Skeletal muscle cell (primary cell): ENCODE measurements at places on chromosomes 7 and 10.

DNA sequence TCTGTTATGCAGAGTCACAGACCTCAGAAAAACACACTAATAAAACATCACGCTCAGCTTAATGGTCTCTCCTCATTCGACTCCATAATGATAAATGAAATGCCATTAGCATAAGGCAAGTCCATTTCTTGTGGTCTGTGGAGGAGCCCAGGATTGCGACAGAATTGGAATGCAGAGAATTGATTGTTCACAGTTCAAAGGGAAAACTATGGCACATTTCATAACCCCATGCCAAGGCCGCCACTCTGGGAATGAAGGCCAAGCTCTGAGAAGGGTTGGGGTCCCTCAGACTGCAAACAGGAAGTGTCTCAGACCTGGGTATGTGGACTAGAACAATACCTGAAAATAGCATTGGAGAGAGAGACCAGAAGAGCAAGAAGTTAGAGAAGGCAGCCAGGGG lies 398.9 kb downstream of the ADRA2A start:
- DNase-seq: no peak

- DNase-seq: peak; percentile 68
Measured at GRCh38 chr7:43491984-43492383, 90.9 kb upstream of the STK17A start.

DNA sequence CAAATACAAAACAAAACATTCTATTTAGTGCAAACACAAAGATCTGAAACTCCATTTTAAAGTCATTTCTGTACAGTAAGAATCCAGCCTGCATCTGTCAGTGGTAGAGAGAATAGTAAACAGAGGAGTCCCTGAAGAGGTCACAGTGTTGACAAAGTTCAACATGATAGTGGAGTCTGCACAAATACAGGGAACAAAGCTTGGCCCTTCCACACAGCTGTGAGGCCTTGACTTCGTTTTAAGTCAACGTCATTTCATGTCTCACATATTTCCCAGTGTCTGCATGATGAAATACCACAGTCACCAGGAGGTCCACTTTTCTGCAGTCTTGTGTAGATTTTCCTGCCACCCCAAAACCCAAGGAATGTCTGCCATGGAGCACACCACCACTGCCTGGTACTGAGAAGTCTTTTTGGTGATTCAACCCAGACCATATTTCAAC lies 33.0 kb downstream of the CYP26A1 start:
- DNase-seq: no peak

GRCh38 chr10:28719789-28720436 lies 42.6 kb downstream of the BAMBI start:
- DNase-seq: no peak

DNA sequence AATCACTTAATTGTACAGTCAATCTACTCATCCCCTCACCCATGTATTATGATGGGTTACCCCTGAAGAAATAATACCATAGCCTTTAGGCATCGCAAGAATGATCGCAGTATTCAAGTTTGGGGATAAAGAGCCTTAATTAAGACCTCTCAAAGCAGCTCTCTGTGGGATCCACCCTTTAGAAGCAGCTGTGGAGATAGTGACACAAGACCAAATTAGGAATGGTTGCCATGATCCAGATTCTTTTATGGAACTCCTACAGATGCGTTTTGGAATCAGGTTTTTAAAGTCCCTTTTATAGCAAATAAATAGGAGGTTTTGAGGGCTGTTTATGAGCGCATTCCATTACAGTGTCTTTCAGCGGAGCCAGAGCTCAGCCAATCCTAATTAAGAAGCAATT lies 12.2 kb downstream of the TES start:
- no peak for DNase-seq

- no peak for DNase-seq
Measured at GRCh38 chr10:96656198-96656577, 64.1 kb downstream of the PIK3AP1 start.

DNA sequence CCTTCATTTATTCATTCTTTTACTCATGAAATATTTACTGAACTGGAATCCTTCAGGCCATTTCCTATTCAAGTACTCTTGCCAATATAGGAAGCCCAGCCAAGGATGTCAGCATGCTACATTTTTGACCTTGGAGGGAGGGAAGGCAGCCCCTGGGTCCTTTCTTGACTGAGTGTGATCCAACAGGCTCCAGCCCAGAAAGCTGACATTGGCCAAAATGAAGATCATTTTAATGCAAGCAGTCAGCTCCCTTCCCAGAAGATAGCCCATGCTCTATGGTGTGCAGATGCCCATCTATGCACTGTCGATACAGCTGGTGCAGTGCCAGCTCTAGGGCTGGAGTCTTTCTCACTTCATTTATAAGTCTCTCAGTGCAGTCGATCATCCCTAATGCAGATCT lies 646.0 kb downstream of the KCNMA1 start:
- no peak for DNase-seq

- DNase-seq: no peak
Measured at GRCh38 chr10:104281694-104282093, 12.7 kb downstream of the GSTO2 start.

- no peak for DNase-seq
Measured at GRCh38 chr7:142717453-142717852, 31.8 kb upstream of the PRSS1 start.

GRCh38 chr10:85851325-85851724 lies 515.3 kb downstream of the GRID1 start:
- peak; percentile 19 for DNase-seq

DNA sequence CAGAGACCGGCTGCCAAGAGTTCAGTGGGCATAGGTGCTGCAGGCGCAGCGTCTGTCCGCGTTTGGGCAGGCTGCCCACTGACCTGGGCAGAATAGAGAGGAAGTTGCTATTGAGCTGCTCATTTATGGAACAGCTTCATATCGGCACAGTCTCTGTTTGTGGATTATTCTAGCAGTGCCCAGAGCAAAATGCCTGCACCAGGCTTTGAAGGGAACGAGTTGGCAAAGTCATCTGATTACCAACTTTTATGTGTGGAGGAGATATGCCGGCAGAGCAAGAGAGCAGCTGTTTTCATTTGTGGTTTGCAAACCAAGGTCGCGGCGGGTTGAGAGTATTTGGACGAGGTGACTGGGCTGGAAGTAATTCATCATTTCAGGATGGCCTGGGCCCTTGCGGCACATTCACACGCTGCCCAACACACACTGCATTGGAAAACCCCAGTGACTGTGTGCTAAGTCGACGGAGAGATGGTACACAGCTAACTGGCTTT lies 228.5 kb downstream of the TCERG1L start:
- DNase-seq: no peak

DNA sequence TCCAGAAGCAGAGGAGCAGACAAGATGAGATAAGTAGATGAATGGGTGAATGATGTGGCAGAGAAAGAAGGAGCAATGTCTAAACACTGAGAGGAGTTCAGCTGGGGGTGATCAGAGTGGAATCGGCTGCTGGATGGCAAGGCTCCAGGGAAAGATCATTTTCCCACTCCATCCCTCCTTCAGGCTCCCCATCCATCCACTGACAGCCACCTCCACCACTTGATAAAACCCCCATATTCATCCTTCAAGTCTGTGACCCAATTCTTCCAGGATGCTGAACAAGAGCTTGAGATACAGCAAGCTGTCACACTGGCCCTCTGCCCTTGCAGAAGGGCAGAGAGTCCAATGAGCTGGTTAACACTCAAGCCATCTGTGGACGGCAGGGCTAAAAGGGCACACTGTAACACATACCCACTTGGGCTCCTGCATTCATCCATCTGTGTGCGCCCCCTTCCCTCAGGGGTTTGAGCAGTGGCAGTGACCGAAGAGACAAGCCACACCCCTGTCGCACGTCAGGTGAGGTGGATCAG lies 30.8 kb upstream of the CACNB2 start:
- DNase-seq: no peak

GRCh38 chr10:131841131-131841660 lies 59.6 kb upstream of the PPP2R2D start:
- DNase-seq: no peak

DNA sequence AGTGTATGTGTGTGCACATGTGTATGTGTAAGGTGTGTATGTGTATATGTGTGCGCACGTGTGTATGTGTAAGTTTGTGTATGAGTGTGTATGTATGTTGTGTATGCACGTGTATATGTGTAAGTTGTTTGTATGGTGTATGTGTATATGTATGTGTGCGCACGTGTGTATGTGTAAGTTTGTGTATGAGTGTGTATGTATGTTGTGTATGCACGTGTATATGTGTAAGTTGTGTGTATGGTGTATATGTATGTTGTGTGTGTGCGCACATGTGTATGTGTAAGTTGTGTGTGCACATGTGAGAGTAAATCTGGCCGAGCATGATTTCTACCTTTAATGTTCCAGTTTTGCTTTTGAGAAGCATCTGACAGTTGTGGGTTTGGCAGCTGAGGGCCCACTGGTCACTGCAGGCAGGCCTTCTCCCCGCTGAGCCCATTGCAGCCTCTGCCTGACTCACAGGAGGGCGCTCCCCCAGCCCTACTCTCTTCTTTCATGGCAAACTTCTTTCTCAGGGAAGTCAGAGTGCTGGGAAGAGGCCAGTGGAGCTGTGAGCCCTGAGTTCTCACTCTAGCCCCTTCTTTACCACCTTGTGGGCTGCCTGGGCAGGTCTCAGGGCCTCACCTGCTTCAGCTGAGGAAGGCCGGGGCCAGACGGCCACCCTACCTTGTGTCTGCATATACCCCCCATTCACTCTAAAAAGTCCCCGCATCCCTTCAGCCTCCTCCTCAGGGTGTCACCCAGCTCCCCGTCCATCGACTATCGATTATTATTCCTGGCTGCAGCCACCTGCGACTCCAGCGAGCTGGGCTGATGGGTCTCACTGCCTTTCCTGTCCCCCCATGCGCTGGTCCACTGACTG lies 11.2 kb downstream of the WDR86 start:
- no peak for DNase-seq

DNA sequence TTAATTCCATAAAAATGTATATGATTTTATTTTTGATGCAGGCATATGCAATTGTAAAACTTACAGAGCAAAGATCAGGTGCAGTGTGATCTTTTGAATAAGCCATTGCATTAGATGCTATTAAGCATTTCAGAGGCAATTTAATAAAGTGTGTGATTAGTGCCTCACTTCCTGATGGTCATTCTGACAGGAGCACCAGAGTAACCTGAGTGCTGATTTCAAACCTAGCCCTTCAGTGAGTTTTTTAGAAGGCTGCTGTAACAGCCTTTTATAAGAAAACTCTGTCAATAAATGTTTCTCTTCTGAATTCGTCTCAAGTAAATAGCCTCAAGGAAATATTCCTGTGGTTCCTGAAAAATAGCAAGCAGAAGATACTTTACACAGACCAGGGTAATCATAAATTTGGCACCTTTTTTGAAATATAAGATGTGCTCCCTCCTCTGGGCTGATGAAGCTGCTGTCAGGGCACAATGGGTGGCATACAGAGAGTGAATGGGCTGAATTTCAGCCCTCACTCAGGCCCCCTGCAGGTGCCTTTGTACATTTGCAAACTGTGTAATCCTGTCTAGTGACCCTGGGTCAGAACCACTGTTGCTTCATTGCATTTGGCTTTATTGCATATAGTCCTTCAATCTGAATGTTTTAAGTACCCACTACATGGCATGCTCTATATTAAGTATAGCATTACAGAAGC lies 193.7 kb upstream of the CSTF2T start:
- no peak for DNase-seq

GRCh38 chr7:26743205-26743604 lies 121.2 kb downstream of the SKAP2 start:
- DNase-seq: no peak

DNA sequence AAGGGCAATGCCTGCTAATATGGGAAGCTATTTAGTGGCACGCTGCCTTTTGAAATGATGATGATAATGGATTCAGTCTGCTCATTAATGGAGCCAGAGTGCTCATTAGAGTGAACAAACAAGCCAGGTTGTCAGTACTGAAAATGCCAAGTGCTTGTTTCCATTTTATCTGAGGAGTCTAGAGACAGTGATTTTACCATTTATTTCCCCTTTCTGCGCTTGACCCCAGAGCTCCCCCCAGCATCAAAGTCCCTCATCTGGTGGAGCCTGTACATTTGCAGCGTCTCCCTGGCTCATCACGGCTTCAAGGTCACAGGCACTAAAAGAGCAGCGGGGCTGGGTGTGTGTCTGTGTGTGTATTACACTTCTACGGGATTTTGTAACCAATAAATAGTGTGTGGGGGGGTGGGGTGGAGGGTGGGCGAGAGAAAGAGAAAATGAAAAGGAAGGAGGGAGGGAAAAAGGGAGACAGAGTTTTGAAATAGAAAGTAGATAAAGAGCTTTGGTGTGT lies 553.8 kb downstream of the TFEC start:
- DNase-seq: no peak

DNA sequence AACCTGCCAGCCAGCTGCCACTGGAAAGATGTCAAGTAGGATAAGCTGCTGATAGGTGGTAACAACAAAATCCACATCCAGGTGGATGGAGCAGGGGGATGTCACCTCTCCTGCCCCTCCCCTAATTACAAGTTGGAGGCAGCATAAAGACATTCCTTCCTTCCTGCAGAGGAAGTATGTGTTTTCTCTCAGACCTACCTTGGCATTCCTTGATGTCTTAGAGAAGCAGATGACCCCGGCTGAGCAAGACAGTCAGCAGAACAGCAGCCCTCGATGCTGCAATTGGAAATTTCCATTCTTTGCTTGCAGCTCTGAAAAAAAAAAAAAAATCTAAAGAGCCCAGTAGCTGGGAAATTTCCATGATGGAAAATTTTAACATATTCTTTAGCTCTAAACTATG lies 137.5 kb upstream of the MKLN1 start:
- no peak for DNase-seq

- DNase-seq: no peak
Measured at GRCh38 chr10:58362027-58362789, 23.0 kb upstream of the TFAM start.

DNA sequence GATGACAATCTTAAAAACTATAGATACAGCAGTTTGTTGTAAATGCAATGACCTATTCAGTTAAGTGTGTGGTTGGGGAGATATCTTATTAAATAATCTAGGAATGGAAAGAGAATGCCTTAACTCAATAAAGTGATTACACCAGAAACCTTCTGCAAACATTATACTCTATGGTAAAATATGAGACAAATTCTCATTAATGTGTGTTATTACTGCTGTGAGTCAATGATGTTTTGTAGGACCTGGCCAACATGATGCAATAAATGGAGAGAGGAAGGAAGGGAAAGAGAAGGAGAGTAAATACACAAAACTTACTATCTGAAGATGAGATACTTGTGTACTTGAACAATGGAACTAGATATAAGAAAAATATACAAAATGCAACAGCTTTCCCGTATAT lies 25.1 kb downstream of the MKX start:
- no peak for DNase-seq

GRCh38 chr10:59708816-59709394 lies 745 bp downstream of the SLC16A9 start:
- DNase-seq: no peak

GRCh38 chr7:116021237-116021636 lies 9.3 kb downstream of the TFEC start:
- no peak for DNase-seq

GRCh38 chr10:33052915-33053810 lies 95.1 kb upstream of the ITGB1 start:
- DNase-seq: no peak

- DNase-seq: no peak
Measured at GRCh38 chr7:111113263-111114017, 22.5 kb downstream of the LRRN3 start.

DNA sequence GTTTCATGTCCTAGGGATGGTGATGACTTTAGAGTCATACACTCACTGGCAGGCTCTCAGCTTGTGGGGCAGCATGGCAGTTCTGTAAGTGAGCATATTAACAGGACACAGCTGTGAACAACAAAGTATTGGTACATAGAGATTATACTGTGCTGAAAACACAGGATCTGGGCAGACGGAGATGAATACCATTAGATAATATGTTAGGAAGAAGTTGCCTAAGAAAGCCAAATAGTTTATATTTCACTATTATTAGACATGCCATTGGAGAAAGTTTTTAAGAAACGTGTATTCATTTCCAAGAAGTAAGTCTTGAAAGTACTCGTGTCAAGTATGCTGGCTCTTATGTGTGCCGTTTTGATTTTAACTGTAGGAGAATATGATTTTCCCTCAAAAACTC lies 274.5 kb downstream of the INHBA start:
- DNase-seq: no peak
